ENCODE measurements at places on chromosomes 3 and 15.

- DNase-seq: no peak
Measured at GRCh38 chr15:34609102-34610057, 25.9 kb upstream of the GOLGA8B start.

DNA sequence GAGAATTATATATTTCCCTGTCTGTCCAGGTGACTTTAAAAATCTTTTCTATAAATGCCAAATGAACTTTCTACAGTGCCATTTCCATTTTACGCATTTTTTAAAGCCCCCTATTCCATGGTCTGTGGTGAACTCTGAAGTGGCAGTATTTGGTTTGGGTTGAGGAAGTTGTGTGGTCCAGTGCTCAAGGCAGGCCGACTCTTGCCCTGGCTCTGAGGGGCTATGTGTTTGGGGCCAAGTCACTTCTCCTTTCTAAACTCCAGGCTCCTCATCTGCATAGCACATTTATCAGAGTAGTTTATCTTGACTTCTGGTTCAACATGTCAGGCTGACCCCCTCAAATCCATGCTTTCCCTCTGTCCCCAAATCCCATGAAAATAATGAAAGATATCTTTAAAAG lies 14.1 kb downstream of the TTC21A start:
- DNase-seq: no peak

GRCh38 chr15:90863987-90864386 lies 4.4 kb upstream of the FURIN start:
- no peak for DNase-seq

DNA sequence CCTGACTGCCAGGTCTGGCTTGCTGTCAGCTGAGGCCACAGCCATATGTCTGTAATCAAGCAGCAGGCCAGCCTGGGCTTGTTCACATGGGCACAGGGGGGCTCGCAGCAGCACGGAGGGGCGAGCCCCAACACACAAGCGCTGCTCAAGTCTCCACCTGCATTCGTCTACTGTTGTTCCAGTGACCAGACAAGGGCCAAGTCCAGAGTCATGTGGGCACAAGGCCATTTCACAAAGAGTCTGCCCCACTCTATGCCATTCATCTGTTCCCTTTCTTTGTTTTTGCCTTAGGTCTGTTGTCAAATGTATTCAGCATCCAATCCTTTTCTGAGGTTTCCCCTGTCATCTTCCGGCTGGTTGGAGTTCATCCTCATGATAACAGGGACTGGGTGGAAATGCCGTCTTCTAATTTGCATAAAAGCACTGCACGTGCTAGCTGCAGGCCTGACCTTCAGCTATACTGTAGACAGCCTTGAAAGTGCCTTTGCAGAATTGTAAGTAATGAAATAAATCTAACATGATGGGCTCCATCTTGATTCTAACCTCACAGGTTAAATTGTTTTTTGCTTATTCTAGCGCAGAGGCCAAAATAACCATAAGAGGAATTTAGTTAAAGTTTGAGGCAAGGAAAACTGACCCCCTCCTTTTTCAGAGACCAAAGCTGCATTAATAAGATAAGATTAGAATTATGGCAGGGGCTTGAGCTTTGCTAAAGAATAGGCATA lies 28.6 kb upstream of the KBTBD12 start:
- no peak for DNase-seq

DNA sequence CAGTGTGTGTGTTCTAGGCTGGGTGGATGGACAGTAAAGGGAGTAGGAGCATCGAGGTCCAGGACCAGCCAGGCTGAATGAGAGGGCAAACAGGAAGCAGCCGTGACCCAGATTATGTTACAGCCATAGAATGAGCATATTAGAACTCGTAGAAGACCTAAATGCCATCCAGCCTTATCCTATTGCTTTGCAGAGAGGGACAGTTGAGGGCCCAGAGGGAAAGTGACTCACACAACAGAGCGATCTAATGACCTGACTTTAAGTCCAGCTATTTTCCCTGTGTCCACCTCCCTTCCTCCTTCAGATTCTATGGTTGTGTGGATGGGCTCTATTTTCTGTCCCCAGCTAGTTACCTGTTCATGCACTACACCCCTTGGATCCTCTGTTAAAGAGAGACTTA lies 634.1 kb upstream of the TBL1XR1 start:
- DNase-seq: no peak

DNA sequence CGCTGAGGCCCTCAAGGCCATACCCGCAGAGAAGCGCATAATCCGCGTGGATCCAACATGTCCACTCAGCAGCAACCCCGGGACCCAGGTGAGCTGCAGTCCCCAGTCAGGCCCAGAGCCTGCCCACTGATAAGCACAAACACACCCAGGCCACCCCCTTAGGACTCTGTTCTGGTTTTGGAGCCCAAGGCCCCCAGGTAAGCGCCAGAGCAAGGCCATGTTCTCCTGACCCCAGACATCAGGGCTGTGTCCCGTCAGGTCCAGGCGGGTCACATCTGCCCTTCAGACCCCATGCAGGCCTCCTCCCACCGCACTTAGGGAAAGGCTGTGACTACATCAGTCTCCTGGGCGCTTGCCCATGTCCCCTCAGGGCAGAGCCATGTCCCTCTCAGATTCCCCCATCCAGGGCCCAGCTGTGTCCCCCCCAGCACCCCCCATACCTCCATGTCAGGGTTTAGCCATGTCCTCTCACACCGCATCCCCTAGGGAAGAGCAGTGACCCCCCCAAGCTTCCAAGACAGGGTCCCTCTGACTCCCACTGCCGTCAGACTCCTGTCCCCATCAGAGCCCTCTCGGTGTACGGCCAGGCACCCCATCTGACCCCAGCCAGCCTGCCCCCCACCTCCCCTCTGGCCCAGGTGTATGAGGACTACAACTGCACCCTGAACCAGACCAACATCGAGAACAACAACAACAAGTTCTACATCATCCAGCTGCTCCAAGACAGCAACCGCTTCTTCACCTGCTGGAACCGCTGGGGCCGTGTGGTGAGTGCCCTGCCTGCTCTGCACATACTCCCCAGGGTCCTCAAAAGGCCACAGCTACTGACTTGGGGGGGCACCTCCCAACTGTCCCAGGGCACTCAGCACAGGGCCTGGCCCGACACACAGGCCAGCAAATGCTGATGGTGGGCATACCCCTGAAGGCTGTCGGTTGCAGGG lies 1.6 kb downstream of the PARP3 start:
- DNase-seq: no peak
